ENCODE measurements at places on chromosomes 5 and 9.

GRCh38 chr5:171201310-171201709, 107.7 kb upstream of the TLX3 start:
- no peak overlapping the region for H3K27ac ChIP-seq
- no peaks in the 10 kb centered on the region for H3K36me3 ChIP-seq
- H3K4me1 ChIP-seq: no peaks in the 10 kb centered on the region
- no peak overlapping the region for H3K4me3 ChIP-seq

GRCh38 chr5:179795049-179795862, 1.5 kb downstream of the LTC4S start:
- H3K36me3 ChIP-seq: peaks cover 34% of the 10 kb centered on the region
- peak overlapping the region; percentile 78 for H3K27ac ChIP-seq
- H3K27me3 ChIP-seq: no peaks in the 10 kb centered on the region

- H3K27ac ChIP-seq: peak overlapping the region; percentile 71
- no peak overlapping the region for H3K4me3 ChIP-seq
- no peaks in the 10 kb centered on the region for H3K36me3 ChIP-seq
- no peaks in the 10 kb centered on the region for H3K27me3 ChIP-seq
- no peak for DNase-seq
- peaks cover 30% of the 10 kb centered on the region for H3K4me1 ChIP-seq
Measured at GRCh38 chr9:94805585-94805984, 79.1 kb downstream of the AOPEP start.

DNA sequence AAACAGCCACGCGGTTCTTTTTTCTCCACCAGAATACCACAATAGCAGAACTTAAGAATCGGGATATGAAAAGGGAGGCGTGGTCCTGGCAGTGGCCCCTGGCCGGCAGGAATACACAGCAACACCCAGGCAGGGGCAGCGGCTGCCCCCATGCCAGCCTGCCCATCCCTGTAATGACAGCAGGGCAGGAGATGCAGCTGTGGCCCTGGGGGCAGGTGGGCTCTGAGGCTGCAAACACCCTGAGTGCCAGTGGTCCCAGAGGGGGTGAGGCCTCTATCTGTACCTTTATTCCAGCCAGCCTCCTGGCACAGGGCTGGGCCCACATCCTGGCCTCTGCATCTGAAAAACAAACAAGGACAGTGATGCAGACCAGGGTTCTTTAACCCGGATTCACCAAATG, 12.4 kb downstream of the DIPK1B start:
- no peak overlapping the region for H3K27ac ChIP-seq
- peaks cover 48% of the 10 kb centered on the region for H3K4me1 ChIP-seq
- no peaks in the 10 kb centered on the region for H3K27me3 ChIP-seq

GRCh38 chr9:90815183-90815943, 13.7 kb downstream of the SYK start:
- H3K4me3 ChIP-seq: no peak overlapping the region
- H3K36me3 ChIP-seq: no peaks in the 10 kb centered on the region
- DNase-seq: no peak
- no peaks in the 10 kb centered on the region for H3K27me3 ChIP-seq
- no peak overlapping the region for H3K27ac ChIP-seq

GRCh38 chr5:143316844-143317631, 86.4 kb downstream of the NR3C1 start:
- no peak for DNase-seq
- H3K27ac ChIP-seq: no peak overlapping the region
- H3K36me3 ChIP-seq: peaks cover 18% of the 10 kb centered on the region

DNA sequence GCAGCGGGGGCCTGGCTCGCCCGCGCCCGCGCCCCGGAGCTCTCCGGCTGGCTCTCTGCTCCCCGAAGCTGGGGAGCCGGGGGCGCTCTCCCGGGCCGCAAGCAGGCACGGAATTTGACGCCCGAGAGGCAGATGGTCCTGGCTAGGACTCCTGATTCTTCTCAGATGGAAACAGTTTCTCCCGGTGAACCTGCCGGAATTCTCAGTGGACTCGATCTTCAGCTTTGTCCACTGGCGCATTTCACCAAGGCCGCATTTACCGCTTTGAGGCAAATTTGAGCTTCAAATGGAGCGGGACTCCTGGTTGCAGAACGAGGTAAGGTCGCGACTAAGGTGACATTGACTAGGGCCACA, 305.7 kb upstream of the KCNN2 start:
- H3K27me3 ChIP-seq: peaks cover 32% of the 10 kb centered on the region
- H3K4me3 ChIP-seq: peak overlapping the region; percentile 40
- H3K4me1 ChIP-seq: peaks cover 12% of the 10 kb centered on the region
- H3K36me3 ChIP-seq: no peaks in the 10 kb centered on the region

DNA sequence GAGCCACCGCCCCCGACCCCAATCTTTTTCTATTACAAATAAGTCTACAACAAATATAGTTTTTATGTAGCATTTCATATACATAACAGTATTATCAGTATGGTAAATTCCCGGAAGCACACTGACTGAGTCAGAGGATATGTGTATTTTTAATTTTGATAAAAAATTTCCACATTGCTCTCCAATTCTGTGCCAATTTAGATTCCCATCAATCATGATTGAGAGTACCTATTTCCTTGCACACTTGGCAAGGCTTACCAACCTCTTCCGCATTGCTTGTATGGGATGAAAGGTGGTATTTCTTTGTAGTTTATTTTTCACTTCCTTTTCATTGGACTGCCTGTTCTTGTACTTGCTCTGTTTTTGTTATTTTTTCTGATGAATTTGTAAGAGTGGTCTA, 204.6 kb downstream of the RFX3 start:
- no peak for DNase-seq
- H3K4me3 ChIP-seq: no peak overlapping the region
- no peak overlapping the region for H3K27ac ChIP-seq
- no peaks in the 10 kb centered on the region for H3K27me3 ChIP-seq

DNA sequence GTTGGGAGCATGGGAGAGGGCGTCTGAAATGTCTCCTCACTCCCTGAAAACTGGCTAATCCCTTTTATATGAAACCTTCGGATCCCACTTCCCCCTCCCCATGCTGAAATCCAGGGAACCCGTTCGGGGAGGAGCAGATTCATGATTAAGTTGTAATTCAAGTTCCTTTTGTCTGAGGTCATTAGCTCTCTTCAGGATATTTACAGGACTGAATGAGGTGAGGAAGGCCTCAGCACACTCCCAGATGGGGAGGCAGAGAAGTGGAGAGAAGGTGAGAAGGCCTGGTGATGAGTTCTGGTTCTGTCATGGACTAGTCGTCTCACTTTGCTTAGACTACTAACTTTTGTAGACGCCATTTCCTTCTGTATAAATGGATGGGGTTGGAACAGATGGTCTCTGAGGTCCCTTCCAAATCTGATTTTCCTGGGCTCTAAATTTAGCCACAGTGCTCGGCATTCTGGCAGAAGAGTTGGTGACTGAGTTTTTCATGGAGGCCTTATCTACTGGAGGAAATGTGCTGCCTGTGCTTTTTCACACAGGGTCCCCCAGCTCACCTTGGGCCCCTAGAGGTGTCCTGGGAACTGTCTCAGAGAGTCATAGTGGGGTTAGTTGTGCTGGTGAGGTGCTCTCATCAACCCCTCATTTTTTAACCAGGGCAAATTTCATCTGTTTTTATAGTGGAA, 62.3 kb downstream of the PRDM6 start:
- DNase-seq: no peak
- no peak overlapping the region for H3K27ac ChIP-seq
- H3K4me1 ChIP-seq: peaks cover 7% of the 10 kb centered on the region
- no peak overlapping the region for H3K4me3 ChIP-seq
- no peaks in the 10 kb centered on the region for H3K36me3 ChIP-seq
- H3K27me3 ChIP-seq: no peaks in the 10 kb centered on the region

DNA sequence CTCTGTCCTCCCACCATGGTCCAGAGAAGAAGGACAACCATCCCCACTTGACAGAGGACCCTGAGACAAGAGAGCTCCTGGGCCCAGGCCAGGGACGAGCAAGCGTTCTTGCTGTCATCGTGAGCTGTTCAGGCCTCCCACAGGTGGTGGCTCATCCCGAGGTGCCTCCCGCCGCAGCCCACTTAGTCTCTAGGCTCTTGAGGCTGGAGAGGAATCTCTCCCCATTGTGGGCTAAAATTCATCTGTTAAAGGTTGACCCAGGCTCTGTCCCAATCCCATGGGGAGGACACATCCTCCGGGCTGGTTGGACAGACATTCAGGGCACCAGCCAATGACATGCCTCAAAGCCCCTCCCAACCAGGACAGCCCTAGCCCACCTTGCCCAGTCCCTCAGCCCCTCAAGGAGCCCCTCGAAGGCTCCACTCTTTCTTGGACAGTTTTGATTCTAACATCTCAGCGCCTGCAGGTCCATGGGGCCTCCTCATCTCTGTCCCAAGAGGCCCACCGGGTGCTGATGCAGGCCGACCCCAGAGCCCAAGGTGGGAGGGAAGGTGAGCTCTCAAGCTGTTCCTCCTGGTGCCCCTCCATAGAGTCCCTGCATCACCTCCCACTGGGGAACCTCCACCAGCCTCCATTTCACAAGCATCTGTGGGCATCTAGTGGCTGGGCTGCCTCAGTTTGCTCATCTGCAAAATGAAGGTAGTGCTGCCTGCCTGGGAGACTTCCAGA, 52.9 kb downstream of the BARX1 start:
- no peaks in the 10 kb centered on the region for H3K36me3 ChIP-seq
- no peak overlapping the region for H3K4me3 ChIP-seq
- H3K27ac ChIP-seq: no peak overlapping the region
- H3K4me1 ChIP-seq: no peaks in the 10 kb centered on the region
- no peaks in the 10 kb centered on the region for H3K27me3 ChIP-seq
- peak; percentile 58 for DNase-seq

DNA sequence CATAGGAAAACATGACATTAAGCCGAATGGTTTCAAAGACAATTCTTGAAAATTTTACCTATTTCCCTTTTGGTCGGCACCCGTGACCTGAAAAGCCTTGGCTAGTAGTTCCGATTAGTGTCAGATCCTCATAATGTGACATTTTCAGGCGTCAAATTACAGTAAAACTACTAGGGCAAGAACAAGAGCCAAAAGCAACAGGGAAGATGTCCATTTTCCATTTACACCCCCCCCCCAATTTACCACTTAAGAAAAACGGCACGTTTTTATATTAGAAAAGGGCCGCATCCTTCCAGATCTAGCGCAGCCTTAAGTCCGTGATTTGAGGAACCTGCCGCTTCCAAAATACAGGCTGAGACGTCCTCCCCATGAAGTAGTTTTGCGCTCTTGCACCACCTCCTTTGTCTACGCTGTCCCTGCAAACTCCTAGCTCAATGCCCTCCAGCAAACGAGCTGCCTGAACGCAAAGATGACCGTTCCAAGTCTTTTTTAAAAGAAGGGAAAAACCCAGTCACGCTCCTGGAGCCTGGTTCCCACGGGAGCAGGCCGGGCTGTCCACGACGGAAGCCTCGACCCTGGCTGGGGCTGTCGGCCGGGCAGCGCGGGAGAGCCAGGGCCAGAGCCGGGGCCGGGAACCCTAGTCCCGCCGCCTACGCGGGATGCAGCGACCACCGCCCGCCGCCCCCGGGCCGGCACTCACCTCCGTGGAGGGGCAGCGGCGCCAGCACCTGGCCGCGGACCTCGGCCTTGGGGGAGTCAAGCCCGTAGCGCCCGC, 616 bp downstream of the RNF130 start:
- DNase-seq: no peak
- no peaks in the 10 kb centered on the region for H3K27me3 ChIP-seq
- H3K4me3 ChIP-seq: peak overlapping the region; percentile 92
- peaks cover 14% of the 10 kb centered on the region for H3K4me1 ChIP-seq
- no peaks in the 10 kb centered on the region for H3K36me3 ChIP-seq
- H3K27ac ChIP-seq: peak overlapping the region; percentile 93

DNA sequence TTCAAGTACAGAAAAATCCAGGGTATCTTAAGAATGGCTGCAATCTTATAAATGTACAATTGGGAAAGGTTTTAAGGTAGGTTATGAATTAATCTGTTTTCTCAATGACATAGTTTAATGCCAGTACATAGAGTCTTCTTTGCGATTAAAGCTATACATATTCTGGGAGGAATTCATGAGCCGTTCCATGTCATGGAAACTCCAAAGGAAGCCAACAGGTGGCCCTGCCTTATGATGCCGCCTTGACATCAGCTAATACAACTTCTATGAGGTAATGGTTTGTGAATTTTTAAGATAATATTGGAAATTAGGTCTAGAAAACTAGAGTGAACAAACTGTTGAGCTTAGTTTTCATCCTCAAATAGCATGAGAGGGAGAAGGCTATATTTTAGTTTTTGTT, 713.4 kb downstream of the EFNA5 start:
- H3K4me3 ChIP-seq: no peak overlapping the region
- no peak for DNase-seq
- no peaks in the 10 kb centered on the region for H3K27me3 ChIP-seq
- H3K27ac ChIP-seq: no peak overlapping the region
- H3K36me3 ChIP-seq: no peaks in the 10 kb centered on the region

Measured in upper lobe of right lung (tissue), 1 donor.